ENCODE measurements at places on chromosomes 6 and 20. TPM values are rescaled to one million over a fixed set of nuclear protein-coding genes. Genes with fewer than 3 reads are reported as not detected.

GRCh38 chr6:105458551-105458950 is 55.7 kb upstream of the PREP start:
- no peaks in the 10 kb centered on the region for H3K4me1 ChIP-seq
- no peaks in the 10 kb centered on the region for H3K27me3 ChIP-seq
- no peak overlapping the region for H3K27ac ChIP-seq
- no peak overlapping the region for H3K4me3 ChIP-seq

DNA sequence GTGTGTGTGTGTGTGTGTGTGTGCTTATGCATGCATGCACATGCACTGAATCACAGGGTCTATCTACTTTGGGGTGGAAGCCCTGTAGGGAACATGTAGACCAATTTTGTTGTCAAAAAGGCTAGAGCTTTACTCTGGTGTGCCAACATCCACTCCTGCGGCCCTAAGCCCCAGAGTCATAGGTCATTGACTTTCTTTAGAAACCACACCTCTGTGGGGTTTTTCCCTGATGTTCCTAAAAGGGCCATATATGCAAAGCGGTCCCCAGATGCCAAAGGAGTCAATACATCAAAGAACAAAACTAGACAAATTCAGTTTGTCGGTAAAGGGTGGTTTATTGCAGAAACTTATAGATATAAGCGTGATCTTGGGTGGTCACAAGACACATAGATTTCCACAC is 29.8 kb upstream of the SLC2A12 start:
- H3K4me1 ChIP-seq: no peaks in the 10 kb centered on the region
- no peaks in the 10 kb centered on the region for H3K36me3 ChIP-seq
- H3K4me3 ChIP-seq: no peak overlapping the region
- DNase-seq: no peak
- no peaks in the 10 kb centered on the region for H3K27me3 ChIP-seq

DNA sequence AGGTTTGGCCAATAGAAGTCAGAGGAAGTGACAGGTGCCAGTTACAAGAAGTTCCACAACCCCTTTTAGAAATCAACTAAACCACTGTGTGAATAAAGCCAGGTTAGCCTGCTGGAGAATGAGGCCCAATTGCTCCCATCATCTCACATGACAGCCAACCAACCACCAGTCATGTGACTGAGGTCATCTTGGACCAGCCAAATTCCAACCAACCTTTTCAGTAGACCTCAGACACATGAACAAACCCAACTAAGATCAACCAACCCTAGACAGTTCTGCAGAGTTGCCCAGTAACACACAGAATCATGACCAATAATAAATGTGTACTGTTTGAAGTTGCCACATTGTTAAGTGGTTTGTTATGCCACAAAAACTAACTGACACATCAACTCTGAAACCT is 44.6 kb upstream of the GGTLC1 start:
- no peaks in the 10 kb centered on the region for H3K36me3 ChIP-seq
- no peaks in the 10 kb centered on the region for H3K27me3 ChIP-seq
- no peak overlapping the region for H3K4me3 ChIP-seq
- H3K27ac ChIP-seq: no peak overlapping the region
- no peaks in the 10 kb centered on the region for H3K4me1 ChIP-seq

DNA sequence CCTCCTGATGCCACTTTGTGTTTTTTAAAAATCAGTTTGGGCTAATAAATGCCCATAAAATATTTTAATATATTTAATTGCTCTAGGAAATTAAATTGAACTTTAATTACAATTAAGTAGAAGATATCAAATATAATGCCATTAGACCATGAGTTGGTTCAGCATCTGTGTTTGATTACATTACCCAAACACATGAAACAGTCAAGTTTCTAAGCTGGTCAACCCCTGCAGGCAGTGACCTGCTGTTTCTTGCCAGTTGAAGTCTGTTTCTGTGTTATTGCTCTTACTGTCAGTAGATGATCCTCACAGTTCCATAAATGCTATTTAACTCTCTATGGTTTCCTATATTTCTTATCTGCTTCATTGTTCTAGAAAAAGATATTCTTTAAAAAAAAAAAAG is 9.7 kb upstream of the TENT5A start:
- DNase-seq: no peak
- H3K36me3 ChIP-seq: no peaks in the 10 kb centered on the region
- no peak overlapping the region for H3K4me3 ChIP-seq

DNA sequence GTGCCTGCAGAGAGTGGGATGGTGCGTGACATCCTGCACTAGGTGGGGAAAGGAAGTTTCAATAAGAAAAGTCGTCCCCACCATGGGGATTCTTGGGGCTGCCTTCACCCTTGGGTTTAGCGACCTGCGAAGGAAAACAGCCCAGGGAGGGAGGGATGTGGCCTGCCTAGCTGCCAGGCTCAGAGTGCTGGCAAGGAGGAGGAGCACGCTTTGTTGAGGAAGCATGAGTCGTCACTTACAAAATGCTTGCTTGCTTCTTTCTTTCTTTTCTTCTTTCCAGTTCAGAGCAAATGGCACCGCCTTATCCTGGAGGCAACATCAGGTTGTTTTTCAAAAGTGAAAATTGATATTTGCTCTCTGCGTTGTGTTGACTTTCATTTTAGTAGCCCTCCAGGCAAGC is 123.2 kb downstream of the TFAP2C start:
- no peaks in the 10 kb centered on the region for H3K4me1 ChIP-seq
- H3K36me3 ChIP-seq: no peaks in the 10 kb centered on the region
- no peak overlapping the region for H3K27ac ChIP-seq
- H3K27me3 ChIP-seq: no peaks in the 10 kb centered on the region
- DNase-seq: no peak
- no peak overlapping the region for H3K4me3 ChIP-seq

- no peaks in the 10 kb centered on the region for H3K27me3 ChIP-seq
- H3K27ac ChIP-seq: no peak overlapping the region
- H3K36me3 ChIP-seq: no peaks in the 10 kb centered on the region
- H3K4me1 ChIP-seq: peaks cover 19% of the 10 kb centered on the region
These were observed 5.3 kb downstream of the SCAF8 start for GRCh38 chr6:154738551-154738961.

The HTR1E gene
- total RNA-seq: 0.87 TPM

Data from testis (tissue), 5 donors.